ENCODE measurements at places on chromosomes 1 and 21. TPM values are rescaled to one million over a fixed set of nuclear protein-coding genes. Genes with fewer than 3 reads are reported as not detected.

The FCRL5 gene
- not detected for total RNA-seq

The MPZ gene
- 5.9 TPM for total RNA-seq

The ANKRD45 gene
- not detected for total RNA-seq

DNA sequence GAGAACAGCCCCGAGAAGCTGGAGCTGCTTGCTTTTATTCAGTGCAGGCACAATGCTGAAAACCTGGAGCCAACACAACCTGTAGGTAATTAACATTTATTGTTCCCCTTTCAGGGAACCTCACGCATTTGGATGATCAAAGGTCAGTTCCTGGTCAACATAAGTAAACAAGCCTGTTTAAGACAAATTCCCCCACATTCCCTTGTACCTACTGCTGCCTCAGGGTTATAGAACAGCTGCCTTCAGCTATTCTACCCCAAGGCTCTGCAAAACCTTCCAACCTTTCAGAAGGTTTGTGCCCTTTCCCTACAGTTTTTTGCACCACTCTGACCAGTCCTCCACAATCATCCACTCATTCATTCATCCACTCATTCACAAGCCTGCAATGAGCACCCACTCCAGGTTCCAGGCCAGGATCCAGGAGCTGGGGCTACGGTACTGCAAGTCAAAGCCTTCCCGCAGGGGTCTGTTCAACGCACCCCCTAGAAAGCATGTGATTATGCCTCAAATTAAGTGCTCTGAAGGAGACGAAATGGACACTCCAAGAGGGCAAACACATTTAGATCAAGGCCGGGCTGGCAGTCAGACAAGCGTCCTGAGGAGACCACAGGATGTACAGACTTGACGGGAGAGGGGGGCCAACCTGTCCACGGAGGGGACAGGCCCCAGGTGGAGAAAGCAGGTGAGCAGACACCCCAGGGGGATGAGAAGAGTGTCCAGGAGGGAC is 683.9 kb downstream of the MATN1 start:
- DNase-seq = no peak

- DNase-seq = no peak
These were observed 4.4 kb downstream of the B4GALT3 start for GRCh38 chr1:161172776-161173376.

GRCh38 chr1:185608177-185608576 is 126.0 kb upstream of the HMCN1 start:
- DNase-seq = no peak

DNA sequence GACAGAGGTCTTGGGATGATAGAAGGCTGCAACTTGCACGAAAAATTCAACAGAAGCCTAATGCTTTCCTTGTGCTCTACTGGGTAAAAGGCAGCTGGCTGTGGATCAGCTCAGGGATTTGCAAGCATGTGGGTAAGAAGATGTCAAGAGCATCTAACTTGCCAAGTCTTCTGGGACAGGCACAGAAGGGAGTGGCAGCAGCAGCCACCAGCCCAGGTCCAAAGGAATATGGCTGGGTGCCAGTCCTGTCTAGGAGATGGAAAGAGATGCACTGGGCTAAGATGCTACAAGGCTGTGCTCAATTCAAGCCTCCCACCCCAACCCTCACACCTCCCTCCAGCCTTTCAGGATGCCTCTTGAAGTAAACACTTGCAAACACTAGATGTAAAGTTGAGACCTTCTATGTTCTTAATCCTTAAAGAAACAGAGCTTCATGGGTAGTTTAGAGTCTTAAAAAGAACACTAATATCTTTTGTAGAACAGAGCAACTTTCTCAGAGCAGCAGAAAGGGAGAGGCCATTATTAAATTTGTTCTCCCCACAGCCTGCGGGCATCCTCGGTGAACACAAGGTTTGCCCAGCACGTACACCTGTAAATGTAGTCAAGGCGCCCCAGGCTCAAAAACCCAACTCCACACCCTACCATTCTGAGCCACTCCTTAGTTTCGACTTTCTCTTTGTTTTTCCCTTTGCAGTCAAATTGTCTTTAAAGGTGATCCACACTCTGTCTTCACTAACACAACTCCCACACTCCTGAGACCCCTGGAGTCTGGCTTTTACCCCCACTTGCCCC is 64.6 kb upstream of the BCAR3 start:
- no peak for DNase-seq

Measured in activated CD4-positive, alpha-beta memory T cell treated with anti-CD3 and anti-CD28 coated beads, Interleukin-2, amount 10 ng/mL, durations not matched to agents 7 days and 5 days (primary cell).